ENCODE measurements at places on chromosomes 12 and 14. TPM values are rescaled to one million over a fixed set of nuclear protein-coding genes. Genes with fewer than 3 reads are reported as not detected.

Gene SLC4A8
- polyA plus RNA-seq, result 6.6 TPM

- no peak for DNase-seq
Measured at GRCh38 chr12:68853396-68854077, 45.6 kb downstream of the MDM2 start.

DNA sequence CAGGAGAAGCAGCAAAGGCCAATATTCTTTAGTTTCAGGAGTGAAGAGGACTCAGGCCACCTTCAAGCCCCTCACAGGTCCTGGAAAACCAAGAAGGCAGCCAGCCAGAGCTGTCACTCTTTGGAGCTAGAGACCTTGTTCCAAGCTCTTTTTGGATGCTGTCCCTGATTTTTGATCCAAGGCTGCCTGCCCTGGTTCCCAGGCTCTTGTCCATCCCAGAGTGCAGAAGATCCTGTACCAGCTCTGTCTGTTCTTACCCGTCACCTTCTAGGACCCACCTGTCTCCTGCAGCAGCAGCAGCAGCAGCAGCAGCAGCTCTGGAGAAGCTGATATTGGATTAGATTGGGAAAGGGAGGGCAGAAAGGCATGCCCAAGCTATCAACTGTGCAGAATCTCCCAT, 157.1 kb upstream of the NEDD1 start:
- DNase-seq, result no peak

DNA sequence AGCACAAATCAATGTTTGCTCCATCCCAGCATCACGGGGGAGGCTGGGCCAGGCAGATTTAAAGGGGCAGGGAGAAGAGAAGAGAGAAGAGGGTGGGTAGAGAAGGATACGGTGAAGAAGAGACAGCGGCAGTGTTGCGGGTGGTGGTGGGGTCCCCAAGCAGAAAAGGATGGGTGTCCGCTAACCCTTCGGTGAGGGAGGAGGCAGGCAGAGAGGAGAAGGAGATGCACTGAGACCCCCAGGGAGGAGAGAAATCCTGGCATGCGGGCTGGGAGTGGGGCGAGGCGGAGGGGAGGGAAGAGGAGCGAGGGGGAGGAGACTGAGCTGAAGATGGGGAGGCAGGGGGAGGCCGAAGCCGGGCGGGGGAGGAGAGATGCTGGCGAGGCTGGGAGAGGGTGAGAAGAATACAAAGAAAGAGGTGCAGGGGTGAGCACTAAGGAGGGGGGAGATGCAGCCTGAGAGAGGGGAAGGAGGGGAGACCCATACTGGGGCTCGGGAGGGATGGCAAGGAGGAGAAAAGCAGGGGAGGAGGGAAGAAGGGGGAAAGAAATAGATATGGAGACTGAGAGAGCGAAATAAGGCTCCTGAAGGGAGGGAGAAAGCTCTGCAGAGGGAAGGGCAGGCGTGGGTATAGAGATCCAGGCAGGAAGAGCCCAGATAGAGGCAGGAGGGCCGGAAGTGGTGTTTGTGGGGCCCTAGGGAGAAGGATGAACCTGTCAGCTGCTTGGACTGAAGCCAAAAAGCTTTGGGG, at the start of gene JPH4:
Gene JPH4 (minus strand): TSS at position 231 of the 751 bp plus-strand sequence. CDS start 1,337 bp downstream, outside the sequence.
- no peak for DNase-seq

DNA sequence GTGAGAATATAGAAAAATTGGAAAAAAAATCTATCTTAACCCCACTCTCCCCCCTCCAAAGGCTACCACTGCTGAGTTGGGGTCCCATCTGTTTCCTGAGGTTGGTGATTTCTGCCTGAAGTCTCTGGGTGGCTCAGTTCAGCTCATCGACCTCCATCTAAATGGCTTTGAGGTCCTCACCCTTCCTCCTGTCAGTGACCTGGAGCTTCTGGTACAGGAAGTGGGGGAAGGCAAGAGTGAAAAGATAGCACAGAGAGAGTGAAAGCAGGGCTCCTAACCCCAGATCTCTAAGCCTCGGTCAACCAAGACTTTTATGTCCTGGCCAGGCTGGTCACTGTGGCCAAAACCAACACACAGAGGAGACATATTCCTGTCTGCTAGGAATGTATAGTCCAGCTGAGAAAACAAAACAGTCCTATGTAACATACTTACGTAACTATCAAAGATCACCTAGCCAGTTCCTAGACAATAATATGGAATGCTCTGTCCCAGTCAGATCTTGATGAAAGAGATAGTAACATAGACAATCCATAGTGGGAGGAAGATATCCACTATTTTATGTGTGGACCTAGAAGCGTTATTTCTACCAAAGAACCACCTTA, 12.3 kb upstream of the KRT73 start:
- DNase-seq, result no peak

- no peak for DNase-seq
Measured at GRCh38 chr14:60632777-60633176, 16.5 kb downstream of the SIX1 start.

DNA sequence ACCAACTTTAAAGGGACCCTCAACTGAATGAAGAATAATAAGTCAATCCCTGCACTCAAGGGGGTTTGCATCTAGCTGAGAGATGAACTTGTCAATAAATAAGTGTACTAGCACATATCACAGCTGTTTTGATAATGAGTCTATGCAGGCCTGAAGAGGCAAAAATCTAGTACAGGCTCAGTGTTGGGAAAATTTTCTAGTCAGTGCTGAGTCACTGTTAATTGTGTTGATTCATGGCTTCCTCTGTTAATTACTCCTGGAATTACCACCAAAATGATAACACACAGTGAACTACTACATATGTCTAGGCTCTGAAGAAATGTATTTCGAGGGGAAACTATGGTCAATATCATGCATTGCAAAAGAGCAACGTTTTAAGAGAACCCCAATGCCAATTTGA, 18.9 kb downstream of the SNRPF start:
- no peak for DNase-seq
